NCI-H510A treated with DMSO at 0.1 percent for 48 hours (cell line): ENCODE measurements at places on chromosomes 3 and 15.
A peak's percentile ranks its signal among the peaks of the same experiment; 100 is the strongest.

DNA sequence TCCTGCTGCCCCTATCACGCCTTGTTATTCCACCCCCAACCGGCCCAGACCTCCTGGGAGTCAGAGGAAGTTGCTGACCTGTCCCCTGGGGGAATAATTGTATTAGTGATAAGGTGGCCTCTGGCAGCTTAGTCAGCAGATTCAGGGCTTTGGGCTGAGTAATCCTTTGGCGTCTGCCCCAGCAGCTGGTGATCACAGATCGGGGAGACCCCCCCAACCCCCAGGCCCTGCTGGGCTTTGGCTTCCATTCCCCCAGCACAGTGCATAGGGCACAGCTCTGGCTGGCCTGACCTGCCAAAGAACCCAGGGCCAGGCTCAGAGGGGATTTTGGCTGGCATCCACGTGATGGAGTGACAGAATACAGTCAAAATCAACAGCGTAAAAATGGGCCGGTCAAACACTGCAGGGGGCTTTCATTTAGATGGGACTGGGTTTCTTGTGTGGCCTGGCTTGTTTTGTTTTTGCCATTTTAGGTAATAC lies 3.9 kb upstream of the NR2E3 start:
- DNase-seq = no peak

- DNase-seq = no peak
Observed at GRCh38 chr3:2452249-2452648, 353.6 kb downstream of the CNTN4 start.

DNA sequence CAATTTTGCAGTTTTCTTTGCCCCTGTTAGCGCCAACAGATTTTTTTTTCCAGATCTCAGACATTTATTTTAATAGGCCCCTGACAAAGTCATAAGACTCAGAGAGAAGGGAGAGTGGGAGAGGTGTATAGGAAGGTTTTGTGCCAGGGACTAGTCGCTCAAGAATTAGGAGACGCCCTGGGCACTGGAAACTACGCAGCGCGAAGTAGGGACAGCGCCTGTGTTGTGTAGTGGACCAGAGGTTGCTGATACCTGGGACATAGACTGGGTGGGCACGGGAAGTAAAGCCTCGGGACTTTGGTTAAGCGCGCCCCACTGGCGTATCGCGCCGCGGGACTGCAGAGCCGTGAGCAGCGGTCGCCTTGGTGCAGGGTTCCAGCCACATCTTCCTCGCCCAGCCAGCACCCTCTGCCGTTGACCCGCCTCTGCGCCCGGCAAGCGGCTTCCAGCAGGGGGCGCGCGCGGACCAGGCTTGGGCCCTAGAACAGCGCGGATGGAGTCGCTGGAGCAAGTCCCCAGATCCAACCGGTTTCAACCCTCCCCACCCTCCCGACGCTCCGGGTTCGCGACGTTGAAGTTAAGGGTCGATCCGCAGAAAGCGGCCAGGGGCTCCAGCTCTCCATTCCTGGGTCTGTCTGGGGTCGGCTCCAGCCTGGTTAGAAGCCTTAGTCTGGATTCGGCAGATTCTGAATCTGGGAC lies 3.0 kb upstream of the ISLR2 start:
- DNase-seq = peak; percentile 61

DNA sequence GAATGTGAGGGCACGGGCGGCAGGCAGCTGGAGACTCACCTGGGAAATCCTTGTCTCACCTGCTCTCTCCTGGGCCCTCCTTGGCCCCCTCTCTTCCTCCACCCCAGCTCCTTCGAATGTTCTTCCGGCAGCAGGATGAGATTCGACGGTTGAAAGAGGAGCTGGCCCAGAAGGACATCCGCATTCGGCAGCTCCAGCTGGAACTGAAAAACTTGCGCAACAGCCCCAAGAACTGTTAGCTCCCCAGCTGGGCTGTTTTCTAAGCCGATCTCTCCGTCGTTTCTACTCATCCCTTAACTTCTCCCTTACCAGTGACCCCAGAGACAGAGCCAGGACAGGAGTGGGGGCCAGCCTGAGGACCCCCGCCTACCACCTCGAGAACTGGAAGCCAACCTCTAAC lies 95.0 kb downstream of the ANP32A start:
- no peak for DNase-seq

- DNase-seq = no peak
Observed at GRCh38 chr15:101558221-101558941, 68.9 kb upstream of the PCSK6 start.

DNA sequence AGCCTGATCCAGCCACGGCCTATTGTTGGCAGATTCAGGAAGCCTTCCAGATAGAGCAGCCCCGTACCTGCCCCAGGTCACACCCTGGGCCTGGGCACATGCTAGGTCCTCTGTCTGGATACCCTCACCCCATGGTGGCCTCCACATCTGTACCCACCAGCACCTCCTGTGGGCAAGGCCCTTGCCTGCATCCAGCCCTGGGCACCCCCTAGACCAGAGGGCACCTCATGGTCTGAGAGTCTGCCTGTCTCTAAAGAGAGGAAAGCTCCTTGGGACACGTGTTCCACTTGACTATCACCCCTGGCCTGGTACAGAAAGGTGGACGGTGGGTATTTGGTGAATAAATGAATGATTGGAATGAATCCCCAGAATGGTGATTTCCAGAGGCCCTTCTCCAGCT lies 8.9 kb upstream of the COMMD4 start:
- DNase-seq = no peak

- DNase-seq = no peak
Observed at GRCh38 chr3:83770664-83771402, 1188.0 kb upstream of the CADM2 start.

DNA sequence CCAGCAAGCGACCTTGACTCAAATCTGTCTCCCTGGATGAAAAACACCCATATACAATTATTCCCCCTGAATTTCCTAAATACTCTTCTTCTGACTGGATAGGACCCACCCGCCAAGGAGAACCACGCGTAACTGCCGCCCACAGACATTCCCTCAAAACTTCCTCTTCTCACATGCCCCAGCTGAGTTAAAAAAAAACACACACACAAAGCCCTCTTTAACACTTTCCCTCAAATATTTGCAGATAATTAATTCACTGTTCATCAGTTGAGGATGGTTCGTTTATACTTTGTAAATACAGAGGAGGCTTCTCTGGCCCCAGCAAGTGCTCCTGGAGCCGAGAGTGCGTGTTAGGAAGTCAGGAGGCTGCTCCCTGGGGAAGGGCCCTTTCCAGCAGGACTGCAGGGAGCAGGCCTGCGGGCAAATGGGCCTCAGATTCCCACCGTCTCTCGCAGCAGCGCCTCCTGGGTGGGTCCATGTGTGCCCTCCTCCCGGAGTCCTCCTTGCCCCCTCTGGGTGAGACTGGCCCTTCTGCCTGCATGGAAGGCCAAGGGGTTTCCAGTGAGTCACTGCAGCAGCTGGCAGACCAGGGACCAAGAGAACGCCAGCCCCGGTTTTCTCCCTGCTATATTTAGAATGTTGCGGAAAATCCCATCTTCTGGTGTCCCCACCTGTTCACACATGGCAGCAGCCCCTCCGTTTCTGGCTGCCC lies 46.8 kb downstream of the MGLL start:
- no peak for DNase-seq

- DNase-seq = no peak
Observed at GRCh38 chr3:36373666-36374065, 6.6 kb upstream of the STAC start.

GRCh38 chr3:155441026-155441425 lies 147.5 kb upstream of the STRIT1 start:
- no peak for DNase-seq

GRCh38 chr3:54376142-54376807 lies 253.9 kb downstream of the CACNA2D3 start:
- DNase-seq = no peak

GRCh38 chr3:168884353-168884903 lies 779.1 kb downstream of the MECOM start:
- DNase-seq = no peak

GRCh38 chr3:119300991-119301391 lies 6.8 kb downstream of the ARHGAP31 start:
- no peak for DNase-seq

DNA sequence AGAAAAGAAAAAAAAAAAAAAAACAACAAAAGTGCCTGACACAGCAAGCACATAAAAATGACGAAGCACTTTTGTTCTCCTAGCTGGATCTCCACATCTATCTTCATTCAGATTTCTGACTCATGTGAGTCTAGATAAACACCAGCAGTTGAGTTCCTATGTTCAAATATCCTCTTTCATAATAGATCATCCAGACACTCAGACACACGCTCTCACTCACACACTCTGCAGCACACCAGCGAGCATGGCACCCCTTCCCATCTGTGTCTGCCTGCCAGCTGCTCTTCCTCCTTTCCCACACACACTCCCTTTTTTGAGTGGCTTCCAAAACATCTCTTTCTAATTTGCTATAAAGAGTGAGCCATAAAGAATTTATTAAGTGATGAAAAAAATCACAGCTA lies 19.8 kb upstream of the CELF6 start:
- peak; percentile 19 for DNase-seq
